ENCODE measurements at places on chromosomes 6 and 20.
A peak's percentile ranks its signal among the peaks of the same experiment; 100 is the strongest.

GRCh38 chr20:34773726-34774125 lies 51.7 kb downstream of the NCOA6 start:
- DNase-seq, result no peak

DNA sequence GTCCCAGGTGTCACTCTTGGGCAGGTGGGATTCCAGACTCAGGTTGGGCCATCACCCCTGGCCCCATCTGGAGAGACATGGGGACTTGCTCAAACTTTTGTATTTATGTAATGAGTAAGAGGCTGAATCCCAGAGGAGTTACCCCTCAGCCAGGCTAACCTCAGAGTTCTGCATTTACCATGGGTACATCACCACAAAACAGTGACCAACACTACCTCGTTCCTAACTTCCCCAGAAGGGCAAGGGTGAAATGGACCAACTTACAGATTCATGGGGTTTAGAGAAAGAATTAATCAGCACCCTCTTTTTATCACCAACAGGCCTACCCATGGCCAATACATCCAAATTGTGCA lies 259.9 kb upstream of the MARCKS start:
- DNase-seq, result peak; percentile 17

DNA sequence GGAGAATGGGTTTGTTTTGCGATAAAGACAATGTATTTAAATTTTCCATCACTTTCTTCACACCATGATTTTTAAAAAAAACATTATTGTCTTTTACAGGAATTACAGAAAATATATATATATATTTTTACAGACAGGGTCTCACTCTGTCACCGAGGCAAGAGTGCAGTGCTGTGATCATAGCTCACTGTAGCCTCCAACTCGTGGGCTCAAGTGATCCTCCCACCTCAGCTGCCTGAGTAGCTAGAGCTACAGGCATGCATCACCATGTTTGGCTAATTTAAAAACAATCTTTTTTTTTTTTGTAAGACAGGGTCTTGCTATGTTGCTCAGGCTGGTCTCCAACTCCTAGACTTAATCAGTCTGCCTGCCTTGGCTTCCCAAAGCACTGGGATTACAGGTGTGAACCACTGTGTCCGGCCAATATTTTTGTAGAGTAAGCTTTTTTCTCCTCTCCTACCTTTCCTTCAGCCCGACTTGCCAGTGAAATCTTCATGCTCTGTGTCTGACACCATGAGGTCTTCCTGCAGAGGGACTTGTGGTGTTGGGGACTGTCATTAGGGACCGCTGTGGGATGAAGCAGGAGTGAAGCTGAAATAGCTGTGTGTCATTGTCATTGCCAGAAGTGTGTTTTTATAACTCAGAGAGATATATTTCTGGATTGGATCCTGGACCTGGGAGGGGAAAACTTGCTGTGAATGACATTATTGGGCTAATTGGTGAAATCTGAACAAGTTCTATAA lies 13.2 kb downstream of the DSP start:
- DNase-seq, result no peak

DNA sequence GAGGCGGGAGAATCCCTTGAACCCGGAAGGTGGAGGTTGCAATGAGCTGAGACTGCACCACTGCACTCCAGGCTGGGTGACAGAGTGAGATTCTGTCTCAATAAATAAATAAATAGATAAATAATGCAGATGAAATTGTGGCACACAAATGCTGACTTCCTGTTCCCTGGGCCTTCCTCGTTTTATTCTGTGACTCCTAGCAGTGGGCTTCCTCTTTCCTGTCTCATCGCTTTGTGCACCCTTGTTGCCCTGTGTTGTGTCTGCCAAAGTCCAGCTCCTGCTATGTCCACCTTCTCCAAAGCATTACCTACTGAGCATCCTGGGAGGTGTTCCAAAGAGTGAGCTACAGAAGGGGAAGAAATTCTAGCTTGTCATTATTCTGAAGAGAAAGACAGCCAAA lies 100.2 kb upstream of the TIAM2 start:
- no peak for DNase-seq

DNA sequence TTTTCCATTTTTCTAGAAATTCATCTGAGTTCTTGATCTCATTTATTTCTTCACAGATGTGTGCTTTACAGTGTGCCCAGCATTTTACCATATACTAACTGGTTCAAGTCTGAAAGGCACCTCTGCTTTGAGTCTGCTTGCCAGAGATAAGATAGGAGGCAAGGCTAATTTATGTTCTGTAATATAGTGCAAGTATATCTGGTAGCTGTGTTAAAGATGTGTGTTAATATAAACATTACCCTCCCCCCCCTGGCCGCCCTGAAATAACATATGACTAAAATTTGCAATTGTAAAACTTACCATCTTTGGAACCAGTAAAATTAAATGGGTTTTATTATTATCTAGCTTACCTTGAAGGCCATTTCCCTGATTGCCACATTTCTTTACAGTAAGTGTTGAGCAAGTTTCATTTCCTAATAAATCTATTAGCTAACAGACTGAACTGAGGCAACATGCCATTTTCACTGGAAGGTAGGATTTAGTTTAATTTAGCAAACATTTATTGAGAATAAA lies 2.7 kb downstream of the FBXO9 start:
- DNase-seq, result no peak

DNA sequence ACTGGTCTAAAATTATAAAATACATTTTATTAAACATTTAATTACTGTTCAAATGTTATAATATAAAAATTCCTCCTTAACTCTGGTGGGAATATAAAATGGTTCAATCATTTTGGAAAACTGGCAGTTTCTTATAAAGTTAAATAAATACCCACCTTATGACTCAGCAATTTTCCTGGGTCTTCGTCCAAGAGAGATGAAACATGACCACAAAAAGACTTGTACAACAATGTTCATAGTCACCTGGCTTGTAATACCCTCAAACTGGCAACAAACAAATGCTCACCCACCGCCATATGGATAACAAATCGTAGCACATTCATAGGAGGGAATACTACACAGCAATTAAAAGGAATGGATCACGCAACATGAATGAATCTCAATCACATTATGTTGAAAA lies 66.0 kb upstream of the RIN2 start:
- DNase-seq, result no peak

DNA sequence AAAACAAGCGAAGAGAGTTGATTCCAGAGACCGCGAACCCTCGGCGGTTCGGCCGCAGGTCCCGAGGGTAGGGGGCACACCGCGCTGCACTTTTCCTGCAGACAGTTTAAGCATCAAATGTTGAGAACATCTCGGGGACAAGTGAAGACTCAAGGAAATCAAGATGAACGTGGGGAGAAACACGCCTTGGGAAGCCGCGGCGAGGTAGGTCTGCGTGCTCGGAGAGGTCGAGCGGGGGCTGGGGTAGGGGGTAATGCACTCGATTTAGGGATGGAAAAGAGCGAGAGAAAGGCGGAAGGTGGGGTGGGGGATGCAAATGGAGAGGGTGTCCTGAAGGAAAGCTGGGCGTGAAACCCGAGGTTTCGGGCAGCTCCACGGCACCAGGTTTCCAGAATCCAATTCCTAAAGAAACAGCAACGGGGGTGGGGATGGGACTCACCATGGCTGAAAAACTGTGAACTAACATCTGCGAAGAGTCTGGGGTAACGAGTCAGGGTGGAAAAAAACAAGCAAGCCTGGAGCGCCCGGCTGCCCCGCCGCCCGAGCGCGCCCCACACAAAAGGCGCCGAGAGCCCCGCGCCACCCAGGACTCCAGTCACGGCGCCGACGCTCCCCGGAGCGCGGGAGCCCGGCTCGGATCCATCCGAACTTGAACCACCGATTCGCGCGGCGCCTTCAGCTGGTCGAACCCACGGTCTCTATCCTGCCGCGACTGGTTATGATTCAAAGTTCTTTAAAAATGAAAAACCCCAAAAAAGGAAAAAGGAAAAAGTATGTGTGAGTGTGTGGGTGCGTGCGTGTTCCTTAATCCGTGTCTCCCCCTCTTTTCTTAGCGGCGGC lies 3.5 kb downstream of the TFAP2A start:
- peak; percentile 15 for DNase-seq

GRCh38 chr6:156848533-156848932 lies 71.4 kb downstream of the ARID1B start:
- DNase-seq, result no peak

GRCh38 chr6:10248378-10248843 lies 166.5 kb downstream of the TFAP2A start:
- DNase-seq, result peak; percentile 6

DNA sequence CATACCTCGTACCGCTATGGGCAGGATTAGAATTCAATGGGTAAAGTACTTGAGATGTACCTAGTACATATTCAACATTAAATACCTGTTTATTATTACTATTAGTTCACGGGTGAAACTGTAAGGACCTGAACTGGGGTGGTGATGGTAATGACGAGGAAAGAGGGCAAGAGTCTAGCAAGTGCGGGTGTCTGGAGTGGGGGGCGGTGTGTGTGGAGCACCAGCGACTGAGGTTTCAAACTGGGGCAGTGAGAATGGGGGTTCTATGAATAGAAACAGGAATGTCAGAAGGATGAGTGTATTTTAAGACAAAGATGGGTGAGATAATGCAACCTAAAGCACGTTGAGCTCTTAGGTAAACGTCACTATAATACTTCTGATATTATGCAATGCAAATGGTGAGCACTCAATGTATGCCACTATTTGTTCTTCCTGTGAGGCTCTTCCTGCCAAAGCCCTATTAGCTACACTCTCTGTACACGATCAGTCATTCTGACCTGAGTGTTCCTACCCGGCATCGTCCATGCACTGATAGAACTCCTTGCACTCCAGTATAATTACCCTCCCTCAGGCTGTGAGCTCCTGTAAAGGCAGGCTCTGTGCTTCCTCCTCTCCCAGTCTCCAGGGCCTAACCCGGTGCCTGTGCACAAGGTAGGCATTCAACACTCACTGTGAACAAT lies 55.0 kb downstream of the ALDH5A1 start:
- DNase-seq, result no peak

DNA sequence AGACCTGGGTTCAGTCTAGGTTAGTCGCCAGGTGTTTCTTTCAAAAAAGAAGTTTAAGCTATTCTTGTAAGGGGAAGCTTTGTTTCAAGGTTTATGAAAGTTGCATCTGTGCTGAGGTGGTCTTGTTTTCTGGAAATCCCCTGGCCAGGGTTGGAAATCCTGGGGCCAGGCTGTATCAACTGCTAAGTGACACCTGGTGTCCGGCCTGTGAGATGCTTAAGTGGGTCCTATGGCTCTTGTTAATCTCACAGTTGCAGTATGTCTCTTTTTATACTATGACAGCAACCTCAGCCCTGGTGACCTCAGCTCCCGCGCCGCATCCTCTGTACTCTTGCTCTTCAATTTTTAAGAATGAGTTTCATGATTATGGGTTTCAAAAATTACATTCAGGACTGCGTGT lies 72.0 kb downstream of the CHMP4B start:
- no peak for DNase-seq

GRCh38 chr20:53918949-53919361 lies 151.4 kb downstream of the BCAS1 start:
- no peak for DNase-seq

DNA sequence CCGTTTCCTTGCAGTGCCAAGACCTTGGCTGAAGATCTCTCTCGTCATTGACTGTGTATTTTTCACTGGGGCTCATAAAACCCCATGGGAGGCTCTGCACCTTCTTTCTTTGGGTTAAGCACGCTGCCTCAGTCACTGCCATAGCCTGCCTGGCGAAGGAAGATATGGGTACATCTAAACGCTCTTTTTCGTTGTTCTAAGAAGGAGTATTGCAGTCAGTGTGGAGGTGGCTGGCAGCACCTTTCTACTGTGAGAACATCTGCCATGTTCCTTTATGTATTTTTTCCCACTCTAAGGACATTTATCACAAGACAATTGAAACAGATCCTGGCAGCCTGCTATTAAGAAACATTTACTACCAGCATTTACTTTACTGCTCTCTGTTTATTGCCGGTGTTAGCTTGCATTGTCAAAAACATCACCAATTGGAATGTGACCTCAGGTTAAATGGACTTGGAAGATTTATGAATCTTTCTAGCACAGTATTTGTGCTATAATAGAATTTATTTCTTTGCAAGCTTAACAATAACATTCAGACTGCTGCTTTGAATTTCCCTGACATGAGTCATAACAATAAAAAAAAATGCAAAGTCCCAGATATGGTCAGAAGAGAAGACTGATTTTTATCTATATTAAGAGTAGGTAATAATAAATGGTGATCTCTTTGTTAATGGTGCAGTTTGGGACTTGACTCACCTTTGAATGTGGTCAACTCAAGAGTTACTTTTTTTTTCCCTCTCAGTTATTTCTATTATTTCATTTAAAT lies 62.2 kb upstream of the CLDN20 start:
- peak; percentile 56 for DNase-seq
